ENCODE measurements at places on chromosomes 13 and 19.

- DNase-seq: no peak
Measured at GRCh38 chr19:35318679-35319448, 10.1 kb upstream of the CD22 start.

DNA sequence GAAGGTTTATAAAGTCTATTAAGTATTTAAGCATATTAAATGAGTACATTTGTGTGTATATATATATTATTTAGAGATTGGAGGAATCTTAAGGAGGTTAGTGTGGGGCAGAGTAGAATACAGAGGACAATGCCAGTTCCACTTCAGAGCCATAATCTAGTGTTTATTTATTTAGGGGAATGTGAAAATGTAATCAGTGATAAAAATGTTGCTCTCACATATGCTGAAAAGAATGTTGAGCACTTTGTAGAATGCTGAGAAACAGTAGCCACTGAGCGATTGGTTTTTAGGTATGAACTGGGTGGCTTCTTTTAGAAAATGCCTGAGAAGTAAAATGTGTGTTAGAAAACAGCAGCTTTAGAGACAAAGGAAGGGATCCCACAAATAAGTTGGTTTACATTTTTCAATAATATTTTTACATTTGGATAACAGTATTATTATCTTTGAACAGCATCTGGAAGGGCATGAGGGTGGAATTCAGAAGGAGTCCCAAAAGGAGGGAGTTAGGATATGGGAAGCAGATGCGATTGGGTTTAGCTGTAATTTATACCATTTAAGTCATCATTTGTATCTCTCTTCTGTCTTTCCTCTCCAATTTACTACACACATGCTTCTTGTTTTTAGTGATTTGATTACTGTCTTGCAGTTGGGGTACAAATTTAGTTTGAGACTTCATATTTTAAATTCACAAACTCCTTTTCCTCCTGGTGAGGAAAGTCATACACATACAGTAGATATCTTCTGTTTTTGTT, 68.6 kb downstream of the NDFIP2 start:
- DNase-seq: no peak

DNA sequence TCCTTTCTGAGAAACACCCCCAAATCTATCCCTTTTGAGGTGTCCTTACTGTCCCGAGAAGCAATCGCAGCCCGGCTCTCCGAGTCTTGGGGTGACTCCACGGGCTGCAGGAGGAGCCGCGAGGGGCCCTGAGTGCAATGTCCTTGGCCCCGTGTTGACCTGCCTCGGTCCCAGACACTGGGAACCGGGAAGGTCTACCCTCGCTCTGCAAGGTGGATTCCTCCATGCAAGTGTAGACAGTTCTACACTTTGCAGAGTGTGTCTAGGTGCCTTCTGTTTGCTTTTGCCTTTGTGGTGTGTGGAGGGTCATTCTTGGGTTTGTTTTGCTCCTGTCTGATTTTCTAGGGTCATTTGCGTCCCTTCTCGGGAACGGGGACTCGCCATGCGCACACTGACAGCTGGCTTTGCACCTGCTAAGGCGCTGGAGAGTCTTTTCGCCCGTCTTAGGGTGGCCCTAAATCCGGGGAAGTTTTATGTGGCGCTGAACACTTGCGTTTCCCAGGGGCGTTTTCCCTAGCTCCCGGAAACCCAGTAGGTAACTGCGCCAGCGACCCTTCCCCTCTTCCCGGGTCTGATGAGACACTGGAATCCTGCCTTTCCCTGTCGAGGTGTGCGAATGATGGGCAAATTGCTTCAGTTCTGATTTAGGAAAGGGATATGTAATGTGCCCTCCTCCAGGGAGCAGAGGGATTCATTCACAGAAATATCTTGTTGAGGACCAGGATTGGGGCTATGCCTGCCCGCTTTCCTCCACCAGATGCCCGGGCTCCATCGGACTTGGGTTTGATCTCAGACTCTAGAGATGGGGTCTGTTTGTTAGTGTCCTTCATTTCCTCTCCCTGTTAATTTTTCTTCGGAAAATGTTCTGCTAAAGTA, 755 bp downstream of the SERTM1 start:
- no peak for DNase-seq

- no peak for DNase-seq
Measured at GRCh38 chr13:84686458-84686857, 804.2 kb upstream of the SLITRK1 start.

DNA sequence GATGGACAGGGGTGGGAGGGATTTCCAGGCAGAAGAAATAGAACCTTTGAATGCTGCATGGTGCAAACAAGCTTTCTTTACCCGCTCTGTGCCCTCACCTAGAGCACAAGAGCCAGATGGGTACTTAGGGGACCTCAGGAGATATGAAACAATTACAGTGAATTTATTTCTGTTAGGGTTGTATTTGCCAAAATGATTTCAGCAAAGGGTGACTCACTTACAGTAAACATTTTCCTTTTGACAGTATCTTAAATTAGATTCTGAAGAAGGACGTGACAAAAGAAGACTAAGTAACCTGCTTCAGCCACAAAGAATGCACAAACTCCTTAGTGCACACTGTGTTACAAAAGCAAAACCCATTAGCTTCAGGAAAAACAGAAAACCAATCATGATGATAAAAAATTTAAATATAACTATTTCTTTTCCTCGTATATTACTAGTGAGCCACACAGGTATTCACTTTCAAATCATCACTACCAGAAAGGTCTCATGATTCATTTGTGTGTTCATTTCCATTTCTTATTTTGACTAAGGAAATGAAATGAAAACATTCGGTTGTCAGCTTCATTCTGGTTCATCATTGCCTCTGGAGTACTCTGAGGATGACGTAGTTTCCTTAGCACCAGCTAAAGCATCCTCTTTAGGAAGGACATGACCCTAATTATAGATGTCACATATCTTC, 158.8 kb downstream of the NHLRC3 start:
- DNase-seq: no peak

All from activated CD8-positive, alpha-beta memory T cell treated with anti-CD3 and anti-CD28 coated beads for 1 hour (primary cell).